ENCODE measurements at places on chromosomes 4 and X.

- no peak for DNase-seq
Observed at GRCh38 chrX:46597771-46598170, 24.2 kb downstream of the CHST7 start.

DNA sequence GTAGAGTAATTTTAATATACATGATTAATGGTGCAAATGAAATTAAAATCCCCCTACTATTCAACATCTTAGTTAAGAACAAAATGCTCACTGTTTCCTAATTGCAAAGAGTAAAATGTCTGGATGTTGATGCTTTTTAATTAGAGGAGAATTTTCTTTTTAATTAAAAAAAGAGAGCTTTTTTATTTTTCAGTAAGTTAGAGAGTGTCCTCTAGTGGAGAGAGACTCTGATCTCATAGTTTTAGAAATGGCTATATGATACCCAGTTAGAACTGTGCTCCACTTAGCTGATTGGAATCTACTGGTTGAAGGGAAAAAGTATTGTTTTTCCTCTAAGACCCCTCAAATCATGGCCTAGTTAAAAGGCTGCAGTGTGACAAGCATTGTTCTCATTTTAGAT lies 312.0 kb upstream of the MAGEB2 start:
- DNase-seq = no peak

GRCh38 chrX:17065100-17065499 lies 118.6 kb downstream of the REPS2 start:
- no peak for DNase-seq

DNA sequence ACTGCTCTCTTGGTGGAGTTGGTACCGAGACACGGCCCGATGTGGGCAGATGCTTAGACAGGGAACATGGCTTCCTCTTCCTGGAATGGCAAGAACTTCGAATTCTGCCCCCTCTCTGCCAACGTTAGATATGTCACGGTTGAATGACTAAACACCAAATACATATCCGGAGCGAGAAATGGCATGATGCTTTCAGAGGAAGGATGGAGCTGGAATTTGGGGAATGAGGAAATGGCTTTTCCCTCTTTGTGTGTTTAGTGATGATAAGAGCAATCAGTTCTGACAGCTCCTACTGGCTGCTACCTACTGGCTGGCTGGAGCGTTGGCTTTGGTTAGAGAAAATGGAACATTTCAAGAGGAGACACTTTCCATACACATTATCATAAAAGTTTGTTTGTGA lies 140.0 kb downstream of the DHRSX start:
- DNase-seq = no peak

GRCh38 chr4:74005528-74005927 lies 7.1 kb upstream of the CXCL5 start:
- DNase-seq = no peak

- no peak for DNase-seq
Observed at GRCh38 chrX:68938244-68939004, 109.6 kb downstream of the EFNB1 start.

DNA sequence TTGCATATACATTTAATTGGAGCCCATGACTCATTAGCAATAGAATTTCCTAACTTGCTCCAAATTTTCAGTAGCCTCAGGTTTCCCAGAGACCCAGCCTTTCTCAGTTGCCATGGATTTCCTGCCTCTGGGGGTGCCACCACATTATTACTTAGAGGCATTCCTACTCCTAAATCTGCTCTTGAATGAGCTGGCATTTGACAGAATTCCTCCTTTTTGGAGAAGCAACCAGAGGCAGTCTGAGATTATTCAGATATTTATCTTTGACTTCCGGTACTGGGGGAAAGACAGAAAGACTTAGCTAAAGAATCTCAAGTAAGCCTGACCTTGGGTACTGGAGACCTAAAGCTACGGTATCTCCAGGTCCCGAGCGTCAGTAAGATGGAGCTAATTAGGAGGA lies 76.3 kb downstream of the DCHS2 start:
- DNase-seq = no peak

GRCh38 chr4:80265571-80266252 lies 752 bp upstream of the FGF5 start:
- no peak for DNase-seq

DNA sequence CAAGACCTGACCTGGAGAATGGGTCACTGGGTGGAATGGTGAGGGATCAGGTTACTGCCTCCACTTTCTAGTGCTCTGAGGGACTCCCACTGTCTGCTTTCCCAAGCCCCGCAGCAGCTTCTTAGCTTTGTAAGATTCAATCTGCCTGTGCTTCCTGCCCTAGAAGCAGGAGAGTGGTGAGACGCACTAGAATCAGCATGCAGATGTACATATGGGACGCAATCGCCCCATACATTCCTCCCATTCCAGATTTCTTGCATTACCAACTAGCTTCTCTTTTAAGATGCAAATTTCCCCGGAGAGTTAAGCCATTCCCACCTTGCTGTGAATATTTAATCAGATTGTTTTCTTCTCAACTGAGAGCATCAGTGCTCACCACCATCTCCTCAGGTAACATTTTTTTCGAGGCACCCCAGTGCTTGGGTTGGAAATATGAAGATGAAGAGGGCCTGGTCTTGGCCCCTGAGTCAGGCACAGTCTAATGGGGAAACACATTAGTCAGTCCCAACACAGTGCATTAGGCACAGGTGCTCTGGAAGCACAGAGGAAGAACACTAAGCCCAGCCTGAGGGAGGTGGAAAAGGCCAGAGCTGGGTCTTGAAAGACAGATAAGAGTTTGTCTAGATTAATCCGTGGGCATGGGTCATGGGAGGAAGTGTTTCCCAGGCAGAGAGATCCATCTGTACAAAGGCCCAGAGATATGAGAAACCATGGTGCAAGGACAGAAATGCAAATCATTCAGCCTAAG lies 66.7 kb upstream of the PRPS1 start:
- no peak for DNase-seq

DNA sequence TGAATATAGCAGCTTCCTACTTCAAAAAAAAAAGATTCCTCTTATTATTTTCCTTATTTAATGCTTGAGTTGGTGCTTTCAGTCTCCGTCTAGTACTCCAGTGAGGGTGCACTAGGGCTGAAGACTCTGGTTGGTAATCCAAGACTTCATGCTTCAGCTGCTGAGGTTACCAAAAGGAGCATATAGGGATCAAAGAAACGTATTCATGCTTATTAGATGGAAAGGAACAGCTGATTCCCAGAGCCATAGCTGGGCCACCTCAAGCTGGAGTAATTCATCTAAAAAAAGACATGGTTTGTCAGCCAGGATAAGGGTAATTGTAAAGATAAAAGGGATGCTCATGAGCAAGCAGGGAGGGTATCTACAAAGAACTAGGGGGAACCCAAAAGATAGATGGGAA lies 131.7 kb upstream of the FAM47B start:
- no peak for DNase-seq

- DNase-seq = no peak
Observed at GRCh38 chr4:139493176-139493575, 39.3 kb downstream of the RAB33B start.

- DNase-seq = no peak
Observed at GRCh38 chr4:17168571-17168970, 270.1 kb upstream of the LDB2 start.

- no peak for DNase-seq
Observed at GRCh38 chr4:52799813-52800212, 48.6 kb upstream of the ERVMER34-1 start.
